H9 (cell line): ENCODE measurements at places on chromosomes 3 and 15.

GRCh38 chr15:67472957-67473356 is 48.0 kb upstream of the C15orf61 start:
- no peak for DNase-seq

DNA sequence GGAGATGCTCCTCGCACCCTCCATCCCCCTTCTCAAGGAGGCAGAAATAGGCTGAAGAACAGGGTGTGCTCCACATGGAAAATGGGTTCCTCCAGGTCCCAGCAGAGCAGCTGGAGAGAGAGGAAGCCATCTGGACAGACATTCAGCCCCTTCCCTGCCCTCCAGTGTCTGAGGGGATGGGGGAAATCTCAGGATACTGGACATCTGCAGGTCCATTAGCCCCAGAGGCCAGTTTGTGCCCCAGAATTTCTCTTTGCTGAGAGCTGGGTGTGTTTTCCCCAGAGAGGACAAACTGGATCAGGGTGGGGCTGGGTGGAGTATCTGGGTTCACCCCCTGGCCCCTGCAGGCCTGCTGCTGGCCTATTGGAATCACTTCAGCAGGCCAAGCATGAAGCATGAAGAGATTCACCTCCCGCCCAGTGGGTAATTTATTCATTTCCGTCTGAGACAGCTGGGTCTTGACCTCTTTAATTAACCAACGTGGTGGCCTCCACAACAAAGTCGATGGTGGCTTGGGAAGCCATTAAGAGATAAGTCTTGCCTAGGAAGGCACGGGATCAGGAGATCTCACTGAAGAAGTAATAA is 4.6 kb downstream of the FAM3D start:
- no peak for DNase-seq

GRCh38 chr3:116018646-116019045 is 395.3 kb downstream of the GAP43 start:
- DNase-seq: no peak

DNA sequence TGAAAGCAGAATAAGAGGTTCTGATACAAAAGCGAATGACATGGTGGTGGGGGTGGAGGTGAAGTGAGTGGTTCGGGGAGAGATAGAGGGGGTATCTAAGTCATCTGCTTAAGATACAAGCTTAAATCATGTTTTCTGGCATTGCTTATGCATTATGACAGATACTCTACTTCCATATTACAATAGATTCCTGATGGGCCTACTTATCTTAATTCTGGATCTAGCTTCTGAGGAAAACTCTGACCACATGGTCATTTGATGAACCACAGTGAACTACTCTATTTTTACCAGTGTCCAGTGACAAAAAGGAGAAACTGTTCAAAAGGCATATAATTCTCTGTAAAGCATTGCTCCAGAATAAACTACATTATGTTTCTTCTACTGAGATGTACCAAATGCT is 673.7 kb upstream of the CCDC54 start:
- no peak for DNase-seq

DNA sequence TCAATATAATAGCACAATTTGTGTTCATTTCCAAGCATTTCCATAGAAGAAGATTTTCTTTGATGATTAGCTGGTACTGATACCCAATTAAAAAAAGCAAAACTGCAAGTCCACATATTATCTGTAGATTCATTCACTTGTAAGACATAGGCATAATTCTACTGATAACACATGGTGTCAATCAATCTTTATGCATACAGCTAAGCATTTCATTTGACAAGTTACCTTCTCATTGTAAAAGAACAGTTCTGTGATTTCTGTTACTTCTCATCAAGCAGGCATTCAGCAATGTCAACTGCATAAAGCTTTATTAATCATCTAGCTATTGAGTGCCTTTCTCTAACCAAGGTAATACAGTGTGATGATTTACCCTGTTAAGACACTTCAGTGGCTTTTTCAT is 672.0 kb downstream of the PLOD2 start:
- no peak for DNase-seq

DNA sequence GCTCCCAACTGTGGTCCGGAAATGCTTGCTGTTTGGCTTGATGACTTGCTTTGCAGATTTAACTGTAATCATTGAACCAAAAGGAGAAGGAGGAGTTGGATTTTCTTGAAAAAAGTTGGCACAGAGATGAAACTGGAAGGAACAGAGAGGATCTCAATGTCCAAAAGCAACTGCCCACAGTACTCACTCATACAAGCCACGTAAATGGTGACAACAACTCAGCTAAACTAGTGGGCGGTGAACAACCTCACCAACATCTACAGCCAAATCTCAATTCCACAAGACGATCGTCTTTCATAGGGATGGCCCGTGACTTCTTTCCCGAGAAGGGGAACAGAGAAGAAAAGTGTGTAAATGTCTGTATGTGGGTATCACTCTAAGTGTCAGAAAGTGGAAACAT is 48.1 kb downstream of the MYO5C start:
- no peak for DNase-seq

- no peak for DNase-seq
Measured at GRCh38 chr15:99907698-99908097, 174.5 kb upstream of the LYSMD4 start.

- DNase-seq: no peak
Measured at GRCh38 chr3:137962251-137962650, 47.7 kb upstream of the CLDN18 start.
